ENCODE measurements at places on chromosomes 12 and 14.

GRCh38 chr14:90903101-90903500 is 86.9 kb upstream of the TTC7B start:
- DNase-seq = peak; percentile 64

- DNase-seq = no peak
Observed at GRCh38 chr14:24055971-24056799, 4.4 kb downstream of the CARMIL3 start.

- no peak for DNase-seq
Observed at GRCh38 chr14:99689266-99690236, 5.5 kb downstream of the CYP46A1 start.

GRCh38 chr14:33357225-33358010 is 418.7 kb downstream of the NPAS3 start:
- DNase-seq = no peak

DNA sequence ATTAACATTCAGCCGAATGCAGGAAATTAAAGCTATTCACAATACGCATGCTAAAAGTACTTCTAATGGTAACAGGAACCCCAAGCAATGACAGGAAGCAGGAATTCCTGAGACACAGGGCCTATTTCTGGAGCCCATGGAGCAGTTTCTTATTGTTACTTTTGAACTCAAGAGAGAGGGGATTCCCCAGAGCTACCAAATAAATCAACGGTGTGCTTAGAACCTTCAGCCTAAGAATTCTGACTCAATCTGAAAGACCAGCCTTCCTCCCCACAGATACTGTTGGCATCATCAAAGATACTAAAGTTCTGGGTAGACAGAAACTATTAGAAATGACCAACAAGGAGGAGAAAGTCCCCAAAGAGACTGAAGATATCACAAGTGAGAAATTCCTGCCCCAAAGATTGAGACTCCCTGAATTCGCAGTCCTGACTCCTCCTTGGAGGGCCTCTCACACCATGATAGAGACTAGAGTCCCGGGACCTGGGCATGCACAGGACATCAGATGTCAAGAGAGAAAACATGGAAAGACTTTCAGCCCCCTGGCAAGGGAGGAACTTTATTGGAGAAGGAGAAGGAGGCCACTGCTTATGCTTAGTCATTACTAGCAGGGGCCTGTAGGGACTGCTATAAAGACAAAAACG is 32.7 kb downstream of the RTRAF start:
- no peak for DNase-seq

GRCh38 chr14:74571441-74571841 is 40.6 kb downstream of the LTBP2 start:
- DNase-seq = no peak

- no peak for DNase-seq
Observed at GRCh38 chr12:112153893-112154219, 28.5 kb downstream of the TRAFD1 start.

DNA sequence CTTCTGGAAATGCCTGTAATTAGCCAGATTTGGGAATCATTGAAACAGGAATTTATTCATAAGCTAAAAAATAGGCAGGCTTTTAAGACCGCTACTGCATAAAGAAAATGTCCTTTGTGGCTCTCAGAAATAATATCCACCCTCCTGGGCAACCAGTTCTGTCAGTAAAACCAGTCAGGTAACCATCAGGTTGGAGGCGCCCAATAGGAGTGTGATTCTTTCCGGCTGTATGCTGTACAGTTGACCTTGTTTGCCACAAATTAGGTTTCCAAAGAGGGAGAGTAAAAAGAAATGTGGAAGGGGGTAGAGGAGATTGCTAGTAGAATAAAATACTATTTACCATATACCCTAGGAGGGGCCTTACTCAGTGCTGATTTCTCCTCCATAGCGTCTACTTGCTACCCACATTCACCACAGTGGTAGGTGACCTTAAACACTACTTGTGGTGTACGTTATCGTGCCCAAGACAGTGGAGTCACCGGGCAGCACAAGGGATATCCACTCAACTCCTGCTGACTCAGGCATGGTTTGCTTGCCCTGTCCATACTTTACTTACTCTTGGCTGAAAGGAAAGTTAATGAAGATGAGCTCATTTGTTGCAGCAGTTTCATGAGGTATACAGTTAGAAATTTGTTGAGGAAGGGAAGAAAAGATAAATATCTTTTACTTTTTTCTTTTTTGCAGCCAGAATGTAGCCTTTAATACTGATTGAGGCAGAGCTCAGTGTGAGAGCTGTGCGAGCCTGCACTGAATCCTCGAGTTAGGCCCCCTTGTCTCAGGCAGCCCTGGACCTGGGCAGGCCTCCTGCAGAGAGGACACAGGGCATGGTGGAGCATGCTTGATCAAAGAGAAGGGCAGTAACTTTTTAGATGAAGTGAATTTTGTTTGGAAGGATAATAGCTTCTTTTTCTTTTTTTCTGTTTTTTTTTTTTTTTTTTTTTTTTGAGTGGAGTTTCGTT is 76.7 kb downstream of the DIP2B start:
- DNase-seq = no peak
